ENCODE measurements at places on chromosomes 4 and X.

GRCh38 chr4:2492970-2493369 lies 24.1 kb downstream of the RNF4 start:
- H3K4me1 ChIP-seq = peaks cover under 1% of the 10 kb centered on the region
- peaks cover 69% of the 10 kb centered on the region for H3K36me3 ChIP-seq
- H3K27ac ChIP-seq = no peak overlapping the region

DNA sequence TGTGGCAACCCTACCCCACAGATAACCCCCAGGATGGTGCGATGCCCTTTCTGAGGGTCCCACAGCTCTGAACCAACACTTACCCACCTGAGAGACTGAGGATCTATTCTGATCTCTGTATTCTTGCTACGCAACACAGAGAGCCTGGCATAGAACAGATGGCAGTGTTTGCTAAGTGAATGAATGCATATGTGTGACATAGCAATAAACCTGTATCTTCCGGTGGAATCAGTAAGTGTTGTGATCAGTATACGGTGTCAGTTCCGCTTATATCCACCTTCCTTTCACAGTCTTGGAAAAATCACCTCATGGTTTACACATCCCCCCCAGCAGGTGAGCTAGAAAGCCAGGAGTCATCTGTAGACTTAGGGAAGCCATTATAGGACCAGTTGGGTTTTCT lies 5.9 kb upstream of the HSD17B10 start:
- H3K4me1 ChIP-seq = peaks cover 6% of the 10 kb centered on the region
- H3K4me3 ChIP-seq = no peak overlapping the region
- H3K27ac ChIP-seq = no peak overlapping the region
- DNase-seq = no peak

DNA sequence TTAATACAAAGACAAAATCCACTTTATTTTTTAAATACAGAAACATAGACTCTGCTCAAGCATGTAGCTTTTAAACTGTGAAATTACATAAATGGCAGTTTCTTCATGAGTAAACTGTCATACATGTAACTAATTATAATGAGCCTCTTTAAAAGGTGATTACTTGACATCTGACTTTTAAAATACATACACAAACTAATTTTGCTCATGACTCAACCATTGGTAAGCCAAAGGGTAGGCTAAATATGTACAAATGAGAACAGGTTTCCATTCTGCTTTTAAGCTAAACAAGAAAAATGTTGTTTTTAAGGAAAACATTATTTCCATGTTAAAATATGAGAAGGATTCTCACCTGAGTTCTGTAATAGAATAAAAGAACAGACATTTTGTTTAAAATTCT lies 27.9 kb downstream of the CAMK2D start:
- H3K27ac ChIP-seq = no peak overlapping the region
- DNase-seq = no peak
- H3K27me3 ChIP-seq = no peaks in the 10 kb centered on the region
- no peaks in the 10 kb centered on the region for H3K36me3 ChIP-seq
- no peaks in the 10 kb centered on the region for H3K4me1 ChIP-seq

DNA sequence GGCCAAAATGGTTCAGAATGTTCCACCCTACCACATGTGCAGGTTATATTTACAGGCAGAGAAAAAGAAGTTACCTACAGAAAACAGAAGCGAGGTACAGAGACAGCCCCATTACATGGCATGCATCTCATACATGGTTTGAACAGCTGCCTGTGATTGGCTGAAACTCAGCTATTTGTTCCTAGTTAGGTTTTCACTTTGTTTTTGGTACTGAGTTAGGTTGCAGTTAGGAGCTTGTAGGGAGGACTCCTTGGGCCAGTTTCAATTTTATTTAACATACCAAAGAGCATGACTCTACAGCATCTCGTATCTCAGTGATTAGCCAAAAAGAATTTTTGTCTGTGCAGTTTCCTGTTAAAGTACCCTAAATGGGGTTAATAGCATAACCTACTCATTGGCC lies 392.0 kb downstream of the MAPK10 start:
- no peaks in the 10 kb centered on the region for H3K27me3 ChIP-seq
- no peaks in the 10 kb centered on the region for H3K4me1 ChIP-seq
- H3K27ac ChIP-seq = no peak overlapping the region
- H3K4me3 ChIP-seq = no peak overlapping the region
- no peak for DNase-seq

DNA sequence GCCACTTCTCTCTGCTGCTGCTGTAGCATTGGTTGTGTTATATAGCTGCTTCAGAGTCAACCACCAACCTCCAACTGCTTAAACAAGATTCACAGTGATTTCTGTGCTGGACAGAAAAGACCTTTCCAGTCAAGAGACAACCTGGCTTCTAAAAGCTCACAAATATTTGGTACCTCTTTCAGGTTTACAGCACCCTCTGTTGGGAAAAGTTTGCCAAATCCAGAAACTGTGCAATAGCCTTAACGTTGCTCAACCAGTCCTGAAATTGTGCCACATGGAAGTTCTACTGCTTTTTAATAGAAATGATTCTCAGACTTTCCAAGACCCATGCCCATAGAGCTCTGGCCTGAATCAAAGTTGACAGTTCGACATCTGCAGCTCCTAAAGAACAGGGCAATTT lies 842.1 kb upstream of the HTR2C start:
- no peak for DNase-seq
- no peak overlapping the region for H3K4me3 ChIP-seq
- H3K36me3 ChIP-seq = no peaks in the 10 kb centered on the region
- H3K27ac ChIP-seq = no peak overlapping the region
- no peaks in the 10 kb centered on the region for H3K4me1 ChIP-seq

DNA sequence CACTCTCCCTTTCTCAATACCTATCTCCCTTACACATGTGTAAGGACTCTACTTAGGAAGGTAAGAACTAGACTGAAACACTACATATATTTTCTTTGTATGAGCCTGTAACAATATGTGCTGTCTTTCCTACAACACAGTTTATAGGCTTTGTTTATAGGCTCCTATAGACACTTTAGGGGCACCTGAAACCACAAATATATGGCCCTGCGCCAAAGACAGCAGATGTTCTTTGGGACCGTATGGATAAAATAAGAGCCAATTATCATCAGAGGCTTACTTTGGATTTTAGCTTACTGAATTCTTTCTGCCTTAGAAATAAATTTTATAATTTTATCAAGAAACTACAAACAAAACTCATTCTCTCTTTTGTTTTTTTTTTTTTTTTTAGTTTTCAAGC lies 16.6 kb upstream of the CXCL3 start:
- no peaks in the 10 kb centered on the region for H3K36me3 ChIP-seq
- DNase-seq = no peak
- no peaks in the 10 kb centered on the region for H3K4me1 ChIP-seq
- H3K27me3 ChIP-seq = no peaks in the 10 kb centered on the region

- no peak overlapping the region for H3K4me3 ChIP-seq
- no peak for DNase-seq
- no peaks in the 10 kb centered on the region for H3K36me3 ChIP-seq
- H3K27ac ChIP-seq = no peak overlapping the region
- no peaks in the 10 kb centered on the region for H3K27me3 ChIP-seq
Observed at GRCh38 chr4:181877329-181877848, 365.8 kb upstream of the TENM3 start.

- no peaks in the 10 kb centered on the region for H3K36me3 ChIP-seq
- no peak for DNase-seq
- H3K27ac ChIP-seq = no peak overlapping the region
- H3K27me3 ChIP-seq = no peaks in the 10 kb centered on the region
Observed at GRCh38 chr4:118775405-118775804, 60.5 kb downstream of the SEC24D start.

DNA sequence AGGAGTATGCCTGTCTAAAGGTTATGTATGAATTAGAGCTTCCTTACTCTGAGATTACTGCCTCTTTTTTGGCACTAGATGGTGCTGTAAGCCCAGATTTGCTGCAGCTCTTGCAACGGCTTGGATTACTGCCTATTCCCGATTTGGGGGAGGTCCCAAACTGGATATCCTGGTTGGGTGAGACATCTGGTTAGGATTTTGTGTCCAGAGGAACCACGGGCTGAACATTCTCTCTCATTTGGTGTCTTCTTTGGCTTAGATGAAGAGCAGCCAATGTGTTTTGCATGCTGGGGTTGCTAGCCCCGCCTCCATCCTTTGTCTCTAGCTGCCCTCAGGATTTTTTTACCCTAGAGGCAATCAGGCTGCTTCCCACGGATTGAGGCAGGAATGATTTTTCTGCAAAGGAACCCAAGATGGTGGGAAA lies 31.9 kb downstream of the F8A1 start:
- DNase-seq = no peak
- H3K36me3 ChIP-seq = no peaks in the 10 kb centered on the region
- H3K27me3 ChIP-seq = no peaks in the 10 kb centered on the region
- no peaks in the 10 kb centered on the region for H3K4me1 ChIP-seq

DNA sequence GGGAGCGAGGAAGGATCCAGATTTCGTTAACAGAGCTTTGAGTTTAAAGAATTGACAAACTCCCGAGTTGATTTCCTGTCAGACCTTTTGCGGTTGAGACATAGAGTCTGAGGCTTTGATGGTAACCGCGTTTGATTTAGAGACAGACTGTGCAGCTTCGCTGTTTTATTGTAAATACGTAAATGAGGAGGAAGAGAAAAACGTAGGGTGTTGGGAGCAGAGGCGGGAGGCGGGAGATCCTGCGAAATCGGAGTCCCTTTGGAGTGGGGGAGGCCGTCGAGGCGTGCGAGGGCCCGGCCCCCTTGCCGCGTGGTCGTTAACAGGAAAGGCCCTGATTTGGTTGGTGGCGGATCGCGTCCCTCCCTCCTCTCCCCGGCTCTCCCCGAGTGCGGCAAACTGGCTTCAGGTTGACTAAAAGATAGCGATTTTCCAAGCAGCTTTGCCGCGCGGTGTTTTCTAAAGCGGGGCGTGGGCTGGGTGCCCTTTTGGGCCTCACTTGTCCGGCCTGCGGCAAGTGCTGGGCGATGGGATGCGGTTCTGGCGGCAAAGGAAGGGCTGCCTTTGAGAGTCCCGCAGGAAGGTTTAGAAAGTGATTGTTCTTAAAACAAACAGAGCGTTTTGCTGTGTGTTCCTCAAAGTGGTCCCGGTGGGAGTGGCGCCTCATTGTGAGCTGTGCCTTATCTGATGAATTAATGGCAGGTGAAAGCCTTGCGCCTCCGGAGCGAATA lies 857 bp downstream of the SCML1 start:
- peak overlapping the region; percentile 57 for H3K4me3 ChIP-seq
- H3K4me1 ChIP-seq = no peaks in the 10 kb centered on the region
- H3K27ac ChIP-seq = peak overlapping the region; percentile 86
- H3K27me3 ChIP-seq = no peaks in the 10 kb centered on the region
- peak; percentile 4 for DNase-seq
- no peaks in the 10 kb centered on the region for H3K36me3 ChIP-seq

DNA sequence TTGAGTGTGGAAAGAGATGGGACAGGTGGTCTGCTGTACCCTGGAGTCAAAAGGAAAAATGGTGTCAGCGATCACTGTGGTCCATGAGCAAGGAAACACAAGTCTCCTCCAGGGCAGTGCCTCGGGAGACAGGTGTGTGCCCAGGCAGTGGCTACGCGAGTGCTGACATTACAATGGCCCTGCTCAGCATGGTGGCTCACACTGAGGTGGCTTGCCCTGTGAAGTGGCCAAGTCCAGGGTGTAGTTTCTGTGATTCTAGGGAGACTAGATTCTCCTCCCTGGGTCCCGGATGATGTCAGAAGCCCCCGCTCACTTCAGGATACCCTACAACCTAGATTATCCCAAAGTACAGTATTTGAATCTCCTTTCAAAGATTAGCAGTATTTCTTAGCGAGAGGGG lies 44.8 kb upstream of the TMEM150C start:
- no peaks in the 10 kb centered on the region for H3K36me3 ChIP-seq
- H3K4me3 ChIP-seq = no peak overlapping the region
- no peak for DNase-seq
- H3K27ac ChIP-seq = no peak overlapping the region
- no peaks in the 10 kb centered on the region for H3K27me3 ChIP-seq
- H3K4me1 ChIP-seq = no peaks in the 10 kb centered on the region

DNA sequence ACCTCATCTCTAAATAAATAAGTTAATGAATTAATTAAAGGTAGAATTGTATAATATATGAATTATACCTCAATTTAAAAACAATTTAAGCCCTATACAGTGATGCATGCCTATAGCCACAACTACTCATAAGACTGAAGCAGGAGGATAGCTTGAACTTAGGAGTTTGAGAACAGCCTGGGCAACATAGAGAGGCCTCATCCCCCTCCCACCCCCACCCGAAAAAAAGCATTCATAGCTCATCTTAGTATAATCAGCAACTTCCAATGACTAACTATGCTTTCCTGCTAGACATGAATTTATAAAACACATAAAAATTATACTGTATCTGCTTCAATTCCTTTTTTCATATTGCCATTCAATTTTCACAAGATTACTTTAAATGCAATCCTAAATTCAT lies 1.6 kb downstream of the LRBA start:
- H3K4me3 ChIP-seq = peak overlapping the region; percentile 94
- DNase-seq = no peak
- no peaks in the 10 kb centered on the region for H3K27me3 ChIP-seq
- H3K36me3 ChIP-seq = peaks cover 3% of the 10 kb centered on the region
- H3K27ac ChIP-seq = no peak overlapping the region
- peaks cover 16% of the 10 kb centered on the region for H3K4me1 ChIP-seq

GRCh38 chr4:175413561-175413960 lies 398.5 kb downstream of the GPM6A start:
- no peaks in the 10 kb centered on the region for H3K36me3 ChIP-seq
- H3K27ac ChIP-seq = no peak overlapping the region
- DNase-seq = no peak
- no peaks in the 10 kb centered on the region for H3K4me1 ChIP-seq
- no peaks in the 10 kb centered on the region for H3K27me3 ChIP-seq

DNA sequence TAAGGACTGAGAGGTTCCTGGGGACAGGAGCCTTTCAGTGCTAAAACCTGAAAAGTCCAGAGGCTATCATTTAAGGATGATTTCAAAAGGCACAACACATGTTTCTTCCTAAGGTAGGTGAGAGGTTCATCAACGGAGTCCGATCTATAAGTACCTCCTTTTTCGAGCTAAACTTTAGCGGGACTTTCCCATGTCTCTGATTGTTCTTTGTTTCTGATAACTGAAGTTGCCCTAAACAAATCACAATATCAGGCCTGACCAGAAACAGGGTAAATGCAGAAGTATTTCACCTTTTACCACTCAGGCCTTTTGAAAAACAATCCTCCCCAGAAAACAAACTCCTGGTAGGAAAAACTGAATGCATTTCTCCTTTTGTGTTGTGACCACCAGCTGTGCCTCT lies 17.6 kb downstream of the PIR start:
- no peaks in the 10 kb centered on the region for H3K4me1 ChIP-seq
- H3K27me3 ChIP-seq = no peaks in the 10 kb centered on the region
- no peak for DNase-seq
- no peak overlapping the region for H3K4me3 ChIP-seq
